ENCODE measurements at places on chromosomes 6 and 20.
A peak's percentile ranks its signal among the peaks of the same experiment; 100 is the strongest.

- H3K4me1 ChIP-seq: no peaks in the 10 kb centered on the region
- no peak overlapping the region for H3K27ac ChIP-seq
- DNase-seq: no peak
- no peaks in the 10 kb centered on the region for H3K36me3 ChIP-seq
- no peak overlapping the region for H3K4me3 ChIP-seq
Observed at GRCh38 chr6:147103694-147104093, 100.5 kb upstream of the STXBP5 start.

DNA sequence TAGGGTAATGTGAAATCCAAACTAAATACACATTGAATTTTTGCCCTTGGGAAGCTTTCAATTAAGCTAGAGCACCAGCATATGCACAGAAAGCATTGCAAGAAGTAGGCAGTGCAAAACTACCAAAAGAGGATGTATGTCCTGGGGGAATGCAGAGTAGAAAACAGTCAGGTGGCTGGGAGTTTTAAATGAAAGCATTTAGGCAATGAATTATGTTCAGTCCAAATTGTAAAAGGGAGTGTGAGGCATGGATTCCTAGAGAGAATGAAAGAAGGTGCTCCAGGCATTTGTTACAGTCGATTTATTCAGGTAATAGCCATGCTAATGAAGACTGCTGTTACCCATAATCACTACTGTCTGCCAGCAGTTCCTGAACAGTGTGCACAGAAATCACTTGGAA, 604.1 kb upstream of the POU3F2 start:
- H3K27me3 ChIP-seq: no peaks in the 10 kb centered on the region
- DNase-seq: peak; percentile 90
- H3K4me3 ChIP-seq: no peak overlapping the region
- H3K4me1 ChIP-seq: no peaks in the 10 kb centered on the region

DNA sequence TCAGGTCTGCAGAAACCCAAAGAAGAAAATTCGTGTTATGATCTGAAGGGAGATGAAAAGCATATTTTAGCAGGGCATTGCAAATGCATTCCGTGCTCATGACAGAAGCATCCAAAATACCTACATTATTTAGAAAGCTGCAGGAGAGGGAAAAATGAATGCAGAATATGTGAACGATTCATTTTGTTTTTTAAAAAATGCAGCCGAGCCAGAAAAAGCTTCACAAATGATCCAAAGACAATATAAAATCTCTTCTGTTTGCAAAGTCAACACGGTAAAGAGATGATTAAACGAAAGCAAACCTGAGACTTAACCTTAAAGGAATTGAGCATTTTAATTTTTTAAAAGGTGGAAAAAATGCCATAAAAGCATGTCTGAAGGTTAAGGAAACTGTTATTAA, 136.1 kb upstream of the SULF2 start:
- H3K36me3 ChIP-seq: no peaks in the 10 kb centered on the region
- H3K27me3 ChIP-seq: peaks cover 7% of the 10 kb centered on the region
- H3K27ac ChIP-seq: no peak overlapping the region
- H3K4me3 ChIP-seq: no peak overlapping the region

DNA sequence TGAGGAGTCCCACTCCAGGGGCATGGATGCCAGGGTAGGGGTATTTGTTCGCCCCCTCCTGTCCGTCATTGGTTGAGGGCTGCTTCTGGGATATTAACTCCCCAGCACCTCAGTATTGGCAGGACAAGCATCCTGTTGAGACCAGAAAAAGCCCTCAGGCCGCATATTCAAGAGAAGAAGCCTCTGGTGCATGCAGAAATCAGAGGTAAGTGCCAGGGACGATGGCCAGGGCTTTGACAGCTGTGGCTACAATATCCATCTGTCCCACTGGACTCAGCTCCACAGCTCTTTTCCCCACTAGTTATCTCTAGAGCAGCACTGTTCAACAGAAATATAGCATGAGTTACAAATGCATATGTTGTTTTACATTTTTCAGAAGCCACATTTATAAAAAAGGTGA, 651.3 kb downstream of the KIF16B start:
- no peak overlapping the region for H3K27ac ChIP-seq
- H3K4me3 ChIP-seq: no peak overlapping the region
- DNase-seq: no peak
- H3K36me3 ChIP-seq: no peaks in the 10 kb centered on the region
- no peaks in the 10 kb centered on the region for H3K4me1 ChIP-seq

DNA sequence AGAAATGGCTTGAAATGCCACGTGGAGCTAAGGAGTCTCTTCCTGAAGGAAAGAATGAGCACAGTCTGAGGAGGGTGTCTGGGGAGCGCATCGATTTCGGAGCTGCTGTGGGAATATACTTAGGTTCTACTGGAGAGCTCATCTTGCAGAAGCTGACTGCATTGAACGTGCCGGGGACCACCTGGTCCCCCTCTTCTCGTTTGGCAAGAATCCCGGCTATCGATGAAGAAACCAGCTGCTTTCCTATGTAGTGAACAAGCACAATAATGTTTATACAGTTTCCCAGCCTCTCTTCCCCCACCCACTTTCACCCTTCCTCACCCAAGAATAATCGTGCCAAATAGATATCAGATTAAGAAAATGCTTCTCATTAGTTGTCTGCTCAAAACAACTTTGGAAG, 242.5 kb downstream of the PACRG start:
- no peak for DNase-seq
- no peak overlapping the region for H3K27ac ChIP-seq
- H3K4me1 ChIP-seq: no peaks in the 10 kb centered on the region
- H3K27me3 ChIP-seq: no peaks in the 10 kb centered on the region

DNA sequence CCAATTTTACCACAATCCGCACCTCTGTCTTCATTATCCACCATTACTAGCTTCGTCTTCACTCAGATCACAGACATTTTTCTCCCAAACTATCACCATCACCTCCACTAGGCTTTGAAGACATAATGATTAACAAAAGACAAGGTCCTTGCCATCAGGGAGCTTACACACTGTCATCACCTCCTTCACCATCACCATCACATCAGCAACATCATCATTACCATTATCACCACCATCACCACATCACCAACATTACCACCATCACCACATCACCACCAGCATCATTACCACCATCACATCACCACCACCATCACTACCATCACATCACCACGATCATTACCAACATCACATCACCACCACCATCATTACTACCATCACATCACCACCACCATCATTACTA, 4.4 kb upstream of the SLC22A7 start:
- H3K27me3 ChIP-seq: no peaks in the 10 kb centered on the region
- H3K4me3 ChIP-seq: no peak overlapping the region
- no peaks in the 10 kb centered on the region for H3K36me3 ChIP-seq
- peaks cover 6% of the 10 kb centered on the region for H3K4me1 ChIP-seq

GRCh38 chr6:6556738-6557503, 31.6 kb upstream of the LY86 start:
- no peaks in the 10 kb centered on the region for H3K4me1 ChIP-seq
- no peaks in the 10 kb centered on the region for H3K36me3 ChIP-seq
- H3K27ac ChIP-seq: no peak overlapping the region

DNA sequence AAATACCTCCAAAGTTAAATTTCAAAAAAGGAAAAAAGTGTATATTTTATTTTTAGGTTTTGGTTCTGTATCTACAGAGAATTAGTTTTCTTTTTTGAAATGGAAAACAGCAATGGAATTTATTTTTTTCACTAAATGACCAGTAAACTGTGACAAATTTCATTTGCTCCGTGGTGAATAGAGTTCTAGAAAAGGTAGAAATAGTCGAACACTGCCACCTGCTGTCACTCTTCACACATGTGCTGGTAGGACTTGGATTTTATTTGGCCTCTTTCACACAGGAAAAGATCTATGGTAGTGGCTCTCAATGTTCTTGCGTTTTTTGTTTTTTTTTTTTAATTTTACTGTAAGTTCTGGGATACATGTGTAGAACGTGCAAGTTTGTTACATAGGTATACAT, 312.5 kb downstream of the EYA4 start:
- no peaks in the 10 kb centered on the region for H3K27me3 ChIP-seq
- no peaks in the 10 kb centered on the region for H3K36me3 ChIP-seq
- peak; percentile 87 for DNase-seq
- no peak overlapping the region for H3K27ac ChIP-seq
- no peaks in the 10 kb centered on the region for H3K4me1 ChIP-seq

- H3K27ac ChIP-seq: no peak overlapping the region
- no peaks in the 10 kb centered on the region for H3K27me3 ChIP-seq
- no peaks in the 10 kb centered on the region for H3K4me1 ChIP-seq
- H3K4me3 ChIP-seq: no peak overlapping the region
Observed at GRCh38 chr6:141212296-141212695, 920.4 kb upstream of the GJE1 start.

- no peak for DNase-seq
- no peaks in the 10 kb centered on the region for H3K36me3 ChIP-seq
- H3K27ac ChIP-seq: no peak overlapping the region
Observed at GRCh38 chr20:6863355-6863754, 95.9 kb downstream of the BMP2 start.

DNA sequence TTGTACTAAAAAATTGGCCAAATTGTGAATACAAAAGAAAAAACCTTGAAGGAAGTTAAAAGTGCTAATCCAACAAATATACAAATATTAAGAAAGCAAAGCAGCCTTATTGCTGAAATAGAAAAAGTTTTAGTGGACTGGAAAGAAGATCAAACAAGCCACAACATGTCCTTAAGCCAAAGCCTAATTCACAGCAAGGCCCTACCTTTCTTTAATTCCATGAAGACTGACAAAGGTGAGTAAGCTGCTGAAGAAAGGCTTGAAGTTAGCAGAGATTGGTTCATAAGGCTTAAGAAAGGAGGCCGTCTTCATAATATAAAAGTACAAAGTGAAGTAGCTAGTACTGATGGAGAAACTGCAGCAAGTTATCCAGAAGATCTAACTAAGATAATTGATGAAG, 53.5 kb downstream of the TINAG start:
- no peak overlapping the region for H3K4me3 ChIP-seq
- H3K27ac ChIP-seq: no peak overlapping the region
- H3K4me1 ChIP-seq: no peaks in the 10 kb centered on the region

- no peak overlapping the region for H3K27ac ChIP-seq
- no peaks in the 10 kb centered on the region for H3K27me3 ChIP-seq
- no peak for DNase-seq
Observed at GRCh38 chr6:23477586-23477985, 648.4 kb upstream of the NRSN1 start.

GRCh38 chr6:140784573-140784972, 1348.2 kb upstream of the GJE1 start:
- H3K27ac ChIP-seq: no peak overlapping the region
- H3K4me3 ChIP-seq: no peak overlapping the region
- no peaks in the 10 kb centered on the region for H3K4me1 ChIP-seq
- no peaks in the 10 kb centered on the region for H3K27me3 ChIP-seq

DNA sequence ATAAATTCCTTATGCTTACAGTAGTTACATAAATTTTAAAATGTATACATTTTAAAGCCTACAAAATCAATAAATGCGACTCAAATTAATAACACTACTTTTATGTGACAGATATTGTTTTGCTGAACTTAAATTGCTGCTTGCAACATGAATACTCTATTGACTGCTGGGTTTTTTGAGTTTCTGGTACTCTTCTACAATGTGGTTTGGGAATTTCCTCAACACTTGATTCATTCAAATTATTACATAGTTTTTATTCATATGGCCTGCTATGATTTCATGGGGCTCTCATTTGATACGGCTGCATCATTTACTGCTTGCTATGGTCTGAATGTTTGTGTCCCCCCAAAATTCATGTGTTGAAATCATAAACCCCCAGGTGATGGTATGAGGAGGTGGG, 2.3 kb upstream of the TXLNB start:
- no peaks in the 10 kb centered on the region for H3K36me3 ChIP-seq
- no peak for DNase-seq
- H3K27ac ChIP-seq: no peak overlapping the region
- H3K27me3 ChIP-seq: no peaks in the 10 kb centered on the region

- DNase-seq: no peak
- no peak overlapping the region for H3K4me3 ChIP-seq
- no peaks in the 10 kb centered on the region for H3K4me1 ChIP-seq
- no peak overlapping the region for H3K27ac ChIP-seq
Observed at GRCh38 chr6:75272145-75272840, 12.3 kb downstream of the TMEM30A start.
